ENCODE measurements at places on chromosomes 11 and 22. TPM values are rescaled to one million over a fixed set of nuclear protein-coding genes. Genes with fewer than 3 reads are reported as not detected.

The CRACR2B gene
- 21.2 TPM for total RNA-seq

The PLCB3 gene
- total RNA-seq = 73.2 TPM

DNA sequence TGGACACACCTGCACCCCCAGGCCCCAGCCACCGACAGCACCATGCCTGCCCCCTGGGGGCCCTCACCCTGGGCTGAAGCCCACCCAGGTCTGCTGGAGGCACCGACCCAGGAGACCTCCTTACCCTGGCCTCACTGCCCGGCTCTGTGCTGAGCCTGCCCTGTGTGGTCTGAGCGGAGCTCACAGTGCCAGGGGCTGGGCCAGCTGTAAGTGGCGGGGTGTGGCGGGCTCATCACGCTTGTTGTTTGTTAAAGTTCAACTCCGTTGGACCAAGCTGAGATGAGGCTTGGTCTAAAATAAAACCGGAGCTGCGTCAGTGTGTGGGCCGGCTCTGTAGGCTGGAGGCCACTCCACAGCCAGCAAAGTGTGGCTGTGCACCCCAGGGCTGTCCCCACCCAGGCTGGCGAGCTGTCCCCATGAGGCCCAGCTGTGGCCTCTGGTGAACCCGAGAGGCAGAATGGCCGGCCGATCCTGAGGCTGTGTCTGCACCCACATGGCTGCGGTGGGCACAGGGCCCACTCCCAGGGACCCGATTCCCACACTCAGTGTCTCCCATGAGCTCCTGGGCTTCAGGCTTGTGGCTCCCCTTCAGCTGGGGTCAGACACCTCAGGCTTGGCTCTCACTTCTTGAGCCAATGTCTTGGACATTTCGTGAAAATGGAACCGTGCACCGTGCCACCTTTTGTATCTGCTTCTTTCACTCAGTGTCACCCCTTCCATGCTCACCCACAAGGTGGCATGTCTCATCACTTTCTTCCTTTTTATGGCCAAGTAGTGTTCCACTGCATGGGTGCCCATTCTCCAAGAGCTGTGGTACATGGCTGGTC lies 137.9 kb downstream of the CTTN start:
- DNase-seq = no peak
- H3K27me3 ChIP-seq = no peaks in the 10 kb centered on the region
- H3K36me3 ChIP-seq = no peaks in the 10 kb centered on the region
- no peak overlapping the region for H3K4me3 ChIP-seq
- no peaks in the 10 kb centered on the region for H3K4me1 ChIP-seq

DNA sequence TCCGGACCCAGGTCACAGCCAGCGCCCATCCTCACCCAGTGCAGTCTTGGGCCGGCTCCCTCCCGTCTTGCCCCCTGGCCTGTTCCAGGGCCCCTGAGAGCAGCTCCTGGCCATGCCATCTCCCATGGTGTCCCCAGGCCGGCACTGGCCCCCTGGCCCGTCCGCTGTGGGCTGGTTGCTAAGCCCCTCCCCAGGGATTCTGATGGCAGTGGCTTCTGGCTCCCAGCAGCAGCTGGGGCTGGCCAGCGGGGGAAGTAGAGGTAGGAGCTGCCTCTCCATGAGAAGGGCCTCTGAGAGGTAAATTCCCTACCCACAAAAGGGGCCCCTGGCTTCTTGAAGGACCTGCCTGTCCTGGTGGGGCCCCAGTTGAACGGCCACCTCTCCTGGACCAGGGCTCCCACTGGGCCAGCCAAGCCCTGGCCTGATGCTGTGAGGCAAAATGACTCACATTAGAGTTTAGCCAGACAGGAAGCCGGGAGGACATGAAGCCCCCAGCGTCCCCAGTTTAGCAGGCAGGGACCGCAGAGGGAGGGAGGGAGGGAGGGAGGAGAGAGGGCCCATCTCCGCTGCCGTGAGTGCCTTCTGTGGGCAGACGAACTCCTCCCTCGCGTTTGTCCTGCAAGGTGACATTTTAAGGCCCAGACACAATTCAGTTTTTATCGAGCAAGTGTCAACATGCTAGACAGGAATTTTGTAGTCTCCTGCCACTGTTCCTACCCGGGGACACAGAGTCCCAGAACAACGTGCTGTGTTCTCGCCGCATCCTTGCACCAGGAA lies 32.9 kb upstream of the GAL start:
- no peaks in the 10 kb centered on the region for H3K4me1 ChIP-seq
- H3K27ac ChIP-seq = no peak overlapping the region
- no peak for DNase-seq
- H3K36me3 ChIP-seq = no peaks in the 10 kb centered on the region

- H3K4me1 ChIP-seq = no peaks in the 10 kb centered on the region
- no peak overlapping the region for H3K4me3 ChIP-seq
- no peak for DNase-seq
- H3K27ac ChIP-seq = no peak overlapping the region
- H3K27me3 ChIP-seq = no peaks in the 10 kb centered on the region
Observed at GRCh38 chr11:80629466-80629865, 1188.6 kb upstream of the TENM4 start.

DNA sequence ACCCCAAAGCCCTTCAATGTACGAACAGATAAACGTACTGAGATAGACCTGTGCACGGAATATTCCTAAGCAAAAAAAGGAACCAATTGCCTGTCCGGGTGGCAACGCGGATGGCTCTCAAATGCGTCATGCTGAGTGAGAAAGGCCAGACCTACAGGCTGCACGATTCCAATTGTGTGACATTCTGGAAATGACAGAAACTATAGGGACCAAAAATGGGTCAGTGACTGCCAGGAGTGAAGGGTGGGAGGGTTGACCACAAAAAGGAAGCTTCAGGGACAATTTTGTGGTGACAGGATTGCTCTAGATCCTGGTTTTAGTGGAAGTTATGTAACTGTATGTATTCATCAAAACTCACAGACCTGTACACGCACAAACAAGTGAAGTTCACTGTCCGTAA lies 24.0 kb upstream of the SYT8 start:
- H3K4me3 ChIP-seq = no peak overlapping the region
- no peaks in the 10 kb centered on the region for H3K27me3 ChIP-seq
- no peaks in the 10 kb centered on the region for H3K36me3 ChIP-seq
- DNase-seq = no peak
- H3K4me1 ChIP-seq = no peaks in the 10 kb centered on the region

- DNase-seq = no peak
- no peaks in the 10 kb centered on the region for H3K27me3 ChIP-seq
- no peak overlapping the region for H3K4me3 ChIP-seq
- peaks cover 39% of the 10 kb centered on the region for H3K4me1 ChIP-seq
Observed at GRCh38 chr11:69429716-69430491, 51.6 kb upstream of the LINC01488 start.

- no peak overlapping the region for H3K27ac ChIP-seq
- no peaks in the 10 kb centered on the region for H3K4me1 ChIP-seq
- no peaks in the 10 kb centered on the region for H3K27me3 ChIP-seq
- H3K4me3 ChIP-seq = no peak overlapping the region
Observed at GRCh38 chr11:73429121-73429750, 53.0 kb downstream of the RELT start.

All from PC-9 (cell line).